ENCODE measurements at places on chromosomes 4 and X.

- no peak for DNase-seq
Observed at GRCh38 chr4:169335331-169335730, 64.6 kb upstream of the SH3RF1 start.

DNA sequence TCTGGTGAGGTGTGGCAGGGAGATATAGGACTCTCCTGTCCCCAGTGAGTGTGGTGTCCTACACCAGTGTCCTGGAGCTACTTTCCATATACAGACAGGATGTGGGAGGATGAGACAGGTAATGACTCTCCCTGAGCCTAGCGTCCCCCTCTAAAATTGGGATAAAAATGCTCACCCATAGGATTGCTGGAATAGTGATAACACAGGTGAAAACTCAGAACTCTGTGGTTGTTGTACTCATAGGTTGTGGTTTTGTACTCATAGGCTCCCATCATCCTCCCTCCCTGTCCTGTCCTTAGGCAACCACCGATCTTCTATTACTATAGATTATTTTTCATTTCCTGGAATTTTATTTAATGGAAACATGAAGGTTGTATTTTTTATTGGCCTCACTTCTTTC lies 60.7 kb upstream of the NXF3 start:
- DNase-seq, result no peak

GRCh38 chr4:67785528-67785927 lies 31.3 kb upstream of the GNRHR start:
- no peak for DNase-seq

DNA sequence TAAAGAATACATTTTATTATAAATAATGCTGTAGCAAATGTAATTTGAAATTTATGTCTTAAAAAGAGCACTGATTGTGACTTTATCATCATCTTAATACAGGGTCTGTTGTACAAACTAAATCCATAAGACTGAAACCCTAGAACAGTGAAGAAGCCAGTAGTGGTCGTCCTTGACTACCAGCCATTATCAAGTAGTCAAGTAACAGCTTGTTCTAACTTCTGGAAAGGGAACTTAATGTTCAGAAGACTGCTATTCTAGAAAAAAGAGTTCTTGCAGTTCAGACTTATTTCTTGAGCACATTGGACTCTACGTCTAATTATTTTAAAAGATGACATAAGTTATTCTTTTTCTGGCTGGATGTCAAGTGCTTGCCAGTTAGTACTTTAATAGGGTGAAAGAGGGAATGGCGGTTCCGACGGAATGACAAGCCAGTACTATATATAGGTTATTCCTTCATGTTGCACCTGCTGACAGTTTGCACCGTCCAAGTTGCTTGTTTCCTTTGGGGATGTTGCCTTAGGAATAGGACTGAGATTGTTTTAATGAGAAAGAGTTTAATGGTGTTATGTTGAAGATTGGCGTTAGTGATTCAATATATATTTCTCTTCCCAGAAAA lies 109.9 kb downstream of the RAPGEF2 start:
- no peak for DNase-seq

GRCh38 chr4:41359836-41360213 lies 103.1 kb downstream of the UCHL1 start:
- no peak for DNase-seq

- DNase-seq, result no peak
Observed at GRCh38 chrX:136766785-136767103, 14.0 kb downstream of the ARHGEF6 start.

- no peak for DNase-seq
Observed at GRCh38 chr4:121690001-121690400, 6.8 kb downstream of the ANXA5 start.

DNA sequence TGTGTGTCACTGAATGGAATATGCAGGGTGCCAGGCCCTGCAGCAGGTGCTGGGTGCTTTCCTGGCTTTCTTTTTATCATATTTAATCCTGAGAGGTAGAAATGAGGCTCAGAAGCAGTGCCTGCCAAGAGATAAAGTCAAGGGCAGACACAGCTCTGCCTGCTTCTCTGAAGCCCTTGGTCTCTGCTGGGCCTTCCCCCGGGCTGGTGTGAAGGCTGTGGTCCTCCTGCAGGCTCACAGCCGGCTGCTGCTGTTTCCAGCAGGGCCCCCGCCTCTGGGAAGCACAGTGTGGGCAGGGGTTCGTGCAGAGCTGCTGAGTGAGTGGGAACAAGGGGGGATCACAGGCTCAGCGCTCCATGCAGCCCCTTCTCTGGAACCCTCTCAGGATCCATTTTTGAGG lies 49.6 kb downstream of the TBC1D14 start:
- DNase-seq, result no peak

DNA sequence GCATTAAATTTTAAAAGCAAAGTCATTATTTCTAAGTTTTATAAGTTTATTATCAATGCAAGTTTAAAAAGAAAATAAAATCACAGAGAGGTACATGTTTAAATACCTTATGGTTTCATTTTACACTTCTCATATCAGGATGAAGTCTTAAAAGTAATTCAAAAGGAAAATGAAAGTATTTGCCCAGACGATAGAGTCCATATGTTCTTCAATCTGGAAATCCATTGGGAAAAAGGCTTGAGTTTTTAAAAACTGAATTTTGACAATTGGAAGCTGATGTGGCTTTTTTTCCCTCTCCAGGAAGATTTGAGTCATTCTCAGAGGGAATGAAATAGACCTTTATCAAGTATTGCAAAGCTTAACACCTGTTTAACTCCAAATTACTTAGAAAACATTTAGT lies 37.1 kb downstream of the MAB21L2 start:
- DNase-seq, result no peak

DNA sequence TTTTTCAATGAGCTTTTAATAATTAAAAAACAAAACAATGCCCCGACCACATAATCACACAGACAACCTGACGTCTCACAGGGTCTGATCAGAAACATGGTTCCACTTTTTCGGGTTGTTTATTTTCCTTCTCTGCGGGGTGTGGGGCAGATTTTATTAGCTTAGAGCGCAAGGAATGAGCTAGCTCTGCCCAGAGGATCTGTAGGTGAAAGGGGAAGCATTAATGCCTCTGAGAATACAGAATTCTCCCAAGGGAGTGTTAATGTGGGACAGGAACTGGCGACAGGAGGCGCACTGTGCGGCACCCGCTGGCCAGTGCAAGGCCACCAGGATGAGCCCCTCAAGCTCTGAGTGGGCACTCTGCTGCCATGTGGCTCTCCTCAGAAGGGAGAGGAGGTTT lies 181.5 kb downstream of the TSPAN5 start:
- DNase-seq, result no peak

GRCh38 chr4:89099034-89099433 lies 12.3 kb upstream of the TIGD2 start:
- no peak for DNase-seq

- no peak for DNase-seq
Observed at GRCh38 chrX:121146059-121146628, 98.7 kb downstream of the GLUD2 start.

DNA sequence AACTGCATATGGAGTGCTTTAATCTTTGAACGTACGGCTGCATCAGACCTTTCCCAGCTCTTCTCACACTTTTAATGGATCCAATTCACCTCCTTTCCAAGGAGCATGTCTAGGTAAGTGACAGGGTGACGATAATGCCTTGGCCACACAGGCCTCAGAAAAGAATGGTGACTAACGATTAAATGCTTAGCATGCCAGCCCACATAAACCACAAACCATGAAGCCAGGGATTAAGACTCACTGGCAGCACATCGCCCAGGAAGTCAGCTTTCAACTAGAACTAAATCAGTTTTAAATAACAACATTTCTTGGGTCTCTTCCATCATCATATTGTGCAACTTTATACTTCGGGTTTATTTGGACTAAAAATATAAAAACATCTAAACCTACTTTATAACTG lies 28.7 kb downstream of the INPP4B start:
- peak; percentile 66 for DNase-seq

GRCh38 chr4:38598489-38598888 lies 65.5 kb upstream of the KLF3 start:
- DNase-seq, result no peak

GRCh38 chr4:158236304-158237030 lies 26.2 kb downstream of the TMEM144 start:
- no peak for DNase-seq

- DNase-seq, result no peak
Observed at GRCh38 chrX:112223391-112223790, 140.8 kb upstream of the TRPC5 start.

GRCh38 chr4:99321241-99322191 lies at the start of gene ADH1B:
ADH1B (minus strand) TSS chr4:99321401; CDS start chr4:99321331, 70 bp downstream.
- no peak for DNase-seq

DNA sequence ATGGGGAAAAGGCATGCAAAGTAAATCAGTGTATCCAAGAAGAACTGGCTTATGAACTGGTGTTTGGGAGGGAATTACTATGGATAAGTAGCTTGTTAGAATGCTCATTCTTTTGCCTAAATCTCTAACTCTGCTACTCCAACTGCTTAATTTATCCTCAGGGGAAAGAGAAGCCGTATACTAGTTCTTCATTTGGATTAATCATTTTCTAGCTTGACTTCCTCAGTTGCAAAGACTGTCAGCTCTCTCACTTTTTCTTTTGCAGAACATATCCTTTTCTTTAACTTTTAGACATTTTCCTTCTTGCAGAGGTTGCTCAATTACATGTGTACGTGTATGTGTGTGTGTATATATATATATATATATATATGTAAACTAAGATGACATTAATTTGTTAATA lies 21.9 kb downstream of the GPRIN3 start:
- no peak for DNase-seq

GRCh38 chr4:70992391-70992881 lies 1.0 kb upstream of the DCK start:
- no peak for DNase-seq

DNA sequence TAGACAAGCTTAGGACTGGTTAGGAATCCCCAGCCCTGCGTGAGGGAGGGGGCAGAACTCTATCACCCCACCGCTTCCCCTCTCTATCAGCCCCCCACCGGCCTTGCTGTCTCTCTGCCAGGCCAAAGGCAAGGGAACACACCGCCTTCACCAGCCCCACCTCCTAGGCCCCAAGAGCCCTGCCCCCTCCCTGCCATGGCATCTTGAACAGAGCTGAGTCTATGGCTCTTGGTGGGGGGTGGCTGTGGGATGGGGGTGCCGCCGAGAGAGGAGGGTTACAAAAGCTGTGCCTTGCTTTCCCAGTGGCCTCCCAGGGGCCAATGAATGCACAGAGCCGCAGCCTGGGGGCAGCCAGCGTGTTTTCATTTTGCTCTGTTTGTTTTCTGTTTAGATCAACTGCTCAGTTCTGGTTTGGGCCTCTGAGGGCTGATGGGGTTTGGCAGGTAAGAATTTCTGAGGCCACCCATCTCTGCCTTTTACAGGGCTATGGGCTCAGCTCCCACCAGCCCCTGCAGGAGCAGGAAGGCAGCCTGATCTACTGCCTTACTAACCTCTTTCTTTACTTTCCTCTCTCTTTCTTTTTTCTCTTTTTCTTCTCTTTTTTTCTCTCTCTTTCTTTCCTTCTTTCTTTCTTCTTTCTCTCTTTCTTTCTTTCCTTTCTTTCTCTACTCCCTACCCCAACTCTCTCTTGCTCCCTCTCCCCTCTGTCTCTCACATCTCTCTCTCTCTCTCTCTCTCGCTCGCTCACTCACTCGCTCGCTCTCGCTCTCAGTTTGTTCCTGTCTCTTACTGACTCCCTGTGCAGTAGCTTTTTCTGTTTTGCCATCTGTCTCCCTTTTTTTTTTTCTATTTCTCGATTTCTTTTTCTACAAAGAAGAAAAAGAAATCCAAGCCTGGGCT lies 128.3 kb downstream of the PJA1 start:
- no peak for DNase-seq
